PC-9 (cell line): ENCODE measurements at places on chromosomes 3 and 15. TPM values are rescaled to one million over a fixed set of nuclear protein-coding genes. Genes with fewer than 3 reads are reported as not detected.
A peak's percentile ranks its signal among the peaks of the same experiment; 100 is the strongest.

Gene MUC4
- 63.7 and 84.4 TPM in 2 replicates for total RNA-seq

Gene CCR9
- total RNA-seq = not detected in 2 replicates

Gene LMAN1L
- not detected in 2 replicates for total RNA-seq

- H3K4me3 ChIP-seq = no peak overlapping the region
- H3K4me1 ChIP-seq = no peaks in the 10 kb centered on the region
- no peak overlapping the region for H3K27ac ChIP-seq
- peaks cover 25% of the 10 kb centered on the region for H3K27me3 ChIP-seq
- DNase-seq = no peak
- no peaks in the 10 kb centered on the region for H3K36me3 ChIP-seq
Observed at GRCh38 chr3:127153506-127153815, 39.5 kb upstream of the PRR23E start.

DNA sequence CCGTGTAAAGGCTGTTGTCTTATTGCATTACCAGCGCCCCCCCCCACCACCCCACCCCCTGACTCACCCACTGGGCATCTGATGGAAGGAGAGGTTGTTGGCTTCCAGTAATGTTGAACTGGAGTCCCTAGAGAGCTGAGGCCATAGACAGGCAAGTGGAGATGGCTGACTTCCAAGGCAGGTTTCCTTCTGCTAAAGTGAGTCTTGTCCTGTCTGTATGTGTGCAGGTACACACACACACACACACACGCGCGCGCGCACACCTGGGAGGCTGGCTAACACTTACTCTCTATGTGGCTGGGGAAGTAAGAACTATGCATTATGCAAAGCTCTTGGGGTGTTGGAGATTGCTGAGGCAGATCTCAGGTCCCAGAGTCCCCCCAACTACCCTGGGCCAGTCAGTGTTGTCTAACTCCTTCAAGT, 1.6 kb upstream of the KY start:
- no peak overlapping the region for H3K27ac ChIP-seq
- H3K4me3 ChIP-seq = no peak overlapping the region
- H3K27me3 ChIP-seq = peaks cover 66% of the 10 kb centered on the region
- H3K4me1 ChIP-seq = no peaks in the 10 kb centered on the region
- no peak for DNase-seq

DNA sequence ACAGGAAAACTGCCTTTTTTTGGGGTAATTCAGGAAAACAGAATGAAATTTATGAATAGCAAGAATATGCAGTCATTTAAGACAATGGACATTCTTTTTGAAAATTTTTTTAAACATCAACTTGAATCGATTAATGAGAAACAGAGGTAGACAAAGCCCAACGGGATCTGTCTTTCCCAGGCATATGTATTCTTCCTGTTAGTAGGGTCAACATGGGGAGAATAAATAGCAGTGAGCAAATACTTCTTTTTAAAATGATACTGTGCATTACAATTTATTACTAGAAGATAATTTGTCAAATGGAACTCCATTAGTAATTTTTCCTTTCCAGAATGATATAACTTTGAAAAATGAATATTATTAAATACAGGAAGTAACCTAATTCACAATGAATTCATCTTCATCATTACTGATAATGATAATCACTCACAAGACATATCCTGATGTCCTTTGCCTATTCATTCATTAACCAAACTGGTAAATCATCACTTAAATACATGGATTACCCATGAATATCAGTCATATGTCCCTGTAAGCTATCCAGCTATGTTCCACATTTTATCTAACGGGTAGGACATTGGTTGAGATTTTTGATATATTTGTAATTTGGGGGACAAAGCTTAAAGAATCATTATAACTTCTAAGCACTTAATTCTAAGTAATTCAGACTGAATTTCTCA, 209.2 kb upstream of the CDIN1 start:
- no peak for DNase-seq
- H3K4me1 ChIP-seq = peaks cover 71% of the 10 kb centered on the region
- peak overlapping the region; percentile 94 for H3K27ac ChIP-seq
- H3K36me3 ChIP-seq = no peaks in the 10 kb centered on the region

DNA sequence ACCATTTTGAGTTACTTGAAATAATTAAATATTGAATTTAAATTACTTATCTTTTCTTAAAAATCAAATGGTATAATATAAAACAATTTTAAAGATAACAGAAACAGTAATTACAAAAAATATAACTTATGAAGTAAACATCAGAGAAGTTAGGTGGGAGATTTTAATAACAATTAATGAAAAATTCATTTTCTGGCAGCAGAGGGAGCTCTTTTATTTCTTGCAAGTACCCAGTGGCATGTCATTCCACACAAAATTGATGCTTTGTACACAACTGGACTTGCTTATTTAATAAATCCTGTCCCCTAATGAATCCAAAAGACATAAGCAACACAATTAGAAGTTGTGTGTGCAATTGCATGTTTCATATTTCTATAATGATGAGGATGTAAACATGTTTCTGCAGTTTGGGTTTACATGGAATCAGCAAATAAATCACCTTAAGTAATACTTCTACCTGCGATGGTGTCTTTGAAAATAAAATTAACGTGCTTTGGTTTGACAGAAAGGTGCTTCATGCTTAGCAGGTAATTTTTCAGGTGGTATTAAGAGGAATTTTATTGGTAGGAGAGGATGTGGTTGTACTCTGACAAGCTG, 861.3 kb downstream of the ZPLD1 start:
- H3K4me3 ChIP-seq = no peak overlapping the region
- H3K4me1 ChIP-seq = no peaks in the 10 kb centered on the region
- no peak overlapping the region for H3K27ac ChIP-seq
- no peaks in the 10 kb centered on the region for H3K27me3 ChIP-seq

DNA sequence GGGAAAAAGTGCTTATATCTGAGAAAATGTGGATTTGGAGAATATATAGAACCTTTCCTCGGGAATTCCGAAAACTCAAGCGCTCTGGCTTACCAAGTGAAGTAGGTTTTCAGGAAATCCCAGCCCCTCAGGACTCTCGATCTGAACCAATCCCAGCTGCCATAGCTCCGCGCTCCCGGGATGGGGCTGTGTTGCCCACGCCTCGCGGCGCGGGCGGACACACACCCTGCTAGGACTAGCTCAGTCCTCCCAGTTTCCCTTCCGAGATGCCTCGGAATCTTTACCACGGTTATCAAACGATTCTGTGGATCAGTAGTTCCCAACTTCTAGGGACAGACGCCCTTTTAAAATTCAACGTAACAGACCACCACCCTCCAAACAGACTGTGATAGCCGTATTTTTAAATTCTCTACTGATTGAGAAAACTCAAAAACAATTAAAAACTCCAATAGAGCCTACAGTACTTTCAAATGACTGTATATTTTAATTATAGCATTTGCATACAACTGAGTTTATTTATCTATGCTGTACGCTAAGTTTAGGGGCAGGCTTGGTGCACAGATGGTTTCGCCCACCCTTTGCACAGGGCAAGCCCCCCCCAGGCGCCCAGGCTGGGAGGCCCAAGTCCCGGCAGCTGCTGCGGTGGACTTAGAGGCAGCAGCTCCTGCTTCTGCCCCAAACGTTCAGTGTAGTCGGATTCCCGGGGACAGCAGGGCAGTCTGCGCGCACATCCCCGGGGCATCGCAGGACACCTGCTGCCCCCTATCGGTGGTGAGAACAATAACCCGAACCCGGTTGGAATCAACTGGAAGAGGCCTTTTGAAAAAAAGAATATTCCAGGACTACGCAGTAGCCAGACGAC, 52.3 kb downstream of the CCDC54 start:
- DNase-seq = peak; percentile 64
- H3K27me3 ChIP-seq = no peaks in the 10 kb centered on the region
- peaks cover 9% of the 10 kb centered on the region for H3K4me1 ChIP-seq
- H3K4me3 ChIP-seq = peak overlapping the region; percentile 38; the same call in 1 of the 2 replicates

DNA sequence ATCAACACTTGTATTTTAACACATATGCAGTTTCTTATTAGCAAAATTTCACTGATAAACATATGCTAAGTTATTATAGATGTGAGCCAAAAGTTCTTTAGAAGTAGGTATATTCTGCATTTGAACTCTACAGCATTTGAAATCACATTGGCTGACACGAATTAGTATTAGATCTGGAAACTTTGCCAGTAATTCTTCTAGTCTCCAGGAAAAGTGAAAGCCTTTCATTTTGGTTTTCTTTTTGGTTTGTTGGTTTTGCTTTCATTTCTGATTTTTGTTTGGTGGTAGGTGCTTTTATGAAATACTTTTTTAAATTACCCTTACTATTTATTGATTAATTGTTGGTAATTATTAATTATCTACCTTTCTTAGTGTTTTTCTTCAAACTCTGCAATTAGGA, 72.9 kb downstream of the RBMS3 start:
- no peak overlapping the region for H3K4me3 ChIP-seq
- no peak overlapping the region for H3K27ac ChIP-seq
- DNase-seq = no peak
- H3K36me3 ChIP-seq = no peaks in the 10 kb centered on the region

DNA sequence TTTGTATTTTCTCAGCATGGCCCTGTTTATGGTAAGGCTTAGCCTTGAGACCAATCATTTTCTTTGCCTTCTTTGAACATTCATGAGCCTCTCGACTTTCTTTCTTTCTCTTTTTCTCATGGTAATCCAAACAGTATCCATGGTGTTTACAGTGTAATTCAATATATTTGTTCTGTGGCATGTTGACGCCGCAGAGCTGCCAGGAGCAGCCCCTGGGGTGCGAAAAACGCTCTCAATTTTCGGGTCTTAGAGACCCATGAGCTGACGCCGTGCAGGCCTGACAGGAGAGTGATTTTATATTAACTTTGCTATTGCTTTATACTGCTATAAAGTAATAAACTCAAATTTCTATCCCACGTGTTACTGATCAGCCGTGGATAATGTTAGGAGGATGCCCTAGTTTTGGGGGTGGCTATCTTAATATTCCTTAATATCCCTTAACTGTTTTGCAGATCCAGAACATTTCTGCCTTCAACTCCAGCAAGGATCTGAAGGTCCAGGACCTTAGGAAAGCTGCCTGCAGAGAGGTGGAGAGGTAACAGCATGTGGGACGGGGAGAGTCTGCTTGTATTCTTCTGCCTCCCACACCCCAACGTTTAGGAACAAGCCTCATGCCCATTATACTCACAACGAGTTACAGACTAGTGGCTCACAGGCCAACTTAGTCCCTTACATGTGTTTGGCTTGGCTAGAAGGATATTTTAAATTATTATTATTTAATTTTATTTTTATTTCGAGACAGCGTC, 29.3 kb upstream of the MYO1E start:
- no peaks in the 10 kb centered on the region for H3K4me1 ChIP-seq
- no peak for DNase-seq
- H3K36me3 ChIP-seq = no peaks in the 10 kb centered on the region
- no peak overlapping the region for H3K27ac ChIP-seq
- H3K27me3 ChIP-seq = no peaks in the 10 kb centered on the region
- H3K4me3 ChIP-seq = no peak overlapping the region

DNA sequence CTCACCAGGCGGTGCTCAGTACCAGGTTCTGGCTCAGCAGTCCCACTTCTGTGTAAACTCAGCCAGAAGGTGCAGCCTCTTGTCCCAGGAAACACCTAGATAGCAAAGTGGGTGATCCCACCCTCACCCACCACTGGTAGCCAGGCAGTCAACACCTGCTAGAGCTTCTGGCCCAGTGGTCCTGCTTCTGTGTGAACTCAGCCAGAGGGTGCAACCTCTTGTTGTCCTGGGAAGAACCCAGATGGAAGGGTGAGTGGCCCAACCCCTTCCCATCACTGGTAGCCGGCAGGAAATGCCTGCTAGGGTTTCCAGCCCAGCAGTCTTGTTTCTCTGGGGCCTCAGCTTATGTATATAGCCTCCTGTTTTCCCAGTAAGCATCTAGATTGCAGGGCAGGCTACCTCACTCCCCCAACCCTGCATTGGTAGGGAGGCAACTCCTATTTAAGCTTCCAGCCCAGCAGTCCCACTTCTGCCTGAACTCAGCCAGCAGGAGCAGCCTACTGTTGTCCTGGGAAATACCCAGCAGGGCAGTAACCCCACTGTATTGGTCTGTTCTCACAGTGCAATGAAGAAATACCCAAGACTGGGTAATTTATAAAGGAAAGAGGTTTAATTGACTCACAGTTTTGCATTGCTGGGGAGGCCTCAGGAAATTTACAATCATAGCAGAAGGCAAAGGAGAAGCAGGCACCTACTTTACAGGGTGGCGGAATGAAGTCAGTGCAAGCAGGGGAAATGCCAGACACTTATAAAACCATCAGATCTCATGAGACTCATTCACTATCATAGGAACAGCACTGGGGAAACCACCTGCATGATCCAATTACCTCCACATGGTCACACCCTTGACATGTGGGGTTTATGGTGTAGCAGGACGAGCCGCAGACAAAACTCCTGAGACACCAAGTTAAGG, 110.6 kb downstream of the DTWD1 start:
- no peaks in the 10 kb centered on the region for H3K36me3 ChIP-seq
- H3K4me3 ChIP-seq = no peak overlapping the region
- no peak overlapping the region for H3K27ac ChIP-seq
- H3K27me3 ChIP-seq = no peaks in the 10 kb centered on the region

GRCh38 chr15:94542391-94542790, 311.0 kb downstream of the MCTP2 start:
- H3K36me3 ChIP-seq = no peaks in the 10 kb centered on the region
- DNase-seq = no peak
- H3K27ac ChIP-seq = no peak overlapping the region
- no peaks in the 10 kb centered on the region; the same call in 1 of the 2 replicates for H3K27me3 ChIP-seq
- no peak overlapping the region for H3K4me3 ChIP-seq

DNA sequence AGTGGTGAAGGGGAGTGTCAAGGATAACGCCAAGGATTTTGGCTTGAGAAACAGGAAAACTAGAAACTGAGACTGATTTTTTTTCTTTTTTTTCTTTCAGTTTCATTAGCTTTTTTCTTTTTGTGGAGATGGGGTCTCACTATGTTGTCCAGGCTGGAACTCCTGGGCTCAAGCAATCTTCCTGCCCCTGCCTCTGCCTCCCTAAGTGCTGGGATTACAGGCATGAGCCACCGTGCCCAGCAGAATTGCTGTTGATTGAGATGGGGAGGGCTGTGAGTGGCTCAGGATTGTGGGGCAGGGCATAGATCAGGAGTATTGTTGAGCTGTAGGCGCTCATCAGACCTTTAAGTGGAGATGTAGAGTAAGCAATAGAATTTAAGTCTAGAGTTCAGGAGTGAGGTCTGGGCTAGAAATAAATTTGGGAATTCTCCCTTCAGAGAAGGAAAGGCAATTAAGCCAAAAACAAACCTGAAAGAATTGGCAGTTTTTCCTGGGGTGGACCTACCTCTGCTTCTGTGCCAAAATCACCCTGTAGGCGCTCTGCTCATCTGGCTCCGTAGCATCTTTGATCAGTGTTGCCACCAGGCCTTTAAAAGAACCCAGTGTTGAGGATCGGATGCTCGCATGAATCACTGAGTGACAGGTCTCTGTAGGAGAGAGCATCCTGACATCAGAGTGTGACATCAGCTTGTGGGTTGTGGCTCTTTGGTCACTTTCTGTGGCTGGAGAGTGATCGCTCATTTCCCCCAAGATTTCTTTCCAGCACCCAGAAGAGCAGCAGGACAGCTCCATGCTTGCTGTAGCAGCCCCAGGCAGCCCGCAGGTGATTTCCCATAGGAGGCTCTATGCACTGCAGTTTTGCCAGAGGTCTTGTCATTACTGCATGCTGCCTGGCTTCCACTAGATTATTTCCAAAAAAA, 15.8 kb downstream of the ABHD17C start:
- peaks cover 33% of the 10 kb centered on the region for H3K36me3 ChIP-seq
- H3K4me3 ChIP-seq = no peak overlapping the region
- H3K27me3 ChIP-seq = no peaks in the 10 kb centered on the region
- H3K27ac ChIP-seq = no peak overlapping the region

- no peak for DNase-seq
- H3K4me3 ChIP-seq = no peak overlapping the region
- no peak overlapping the region for H3K27ac ChIP-seq
- H3K4me1 ChIP-seq = no peaks in the 10 kb centered on the region
Observed at GRCh38 chr15:79434361-79434760, 2.2 kb downstream of the MINAR1 start.

- no peak overlapping the region for H3K27ac ChIP-seq
- no peaks in the 10 kb centered on the region for H3K27me3 ChIP-seq
- H3K4me3 ChIP-seq = no peak overlapping the region
Observed at GRCh38 chr3:167967257-167968036, 128.3 kb downstream of the GOLIM4 start.
